Naive thymus-derived CD4-positive, alpha-beta T cell (primary cell): ENCODE measurements at places on chromosomes 11 and 22. TPM values are rescaled to one million over a fixed set of nuclear protein-coding genes. Genes with fewer than 3 reads are reported as not detected.

Gene MMP7
- not detected for total RNA-seq

GRCh38 chr11:47366020-47366490 lies 12.3 kb downstream of the SPI1 start:
- DNase-seq: no peak

DNA sequence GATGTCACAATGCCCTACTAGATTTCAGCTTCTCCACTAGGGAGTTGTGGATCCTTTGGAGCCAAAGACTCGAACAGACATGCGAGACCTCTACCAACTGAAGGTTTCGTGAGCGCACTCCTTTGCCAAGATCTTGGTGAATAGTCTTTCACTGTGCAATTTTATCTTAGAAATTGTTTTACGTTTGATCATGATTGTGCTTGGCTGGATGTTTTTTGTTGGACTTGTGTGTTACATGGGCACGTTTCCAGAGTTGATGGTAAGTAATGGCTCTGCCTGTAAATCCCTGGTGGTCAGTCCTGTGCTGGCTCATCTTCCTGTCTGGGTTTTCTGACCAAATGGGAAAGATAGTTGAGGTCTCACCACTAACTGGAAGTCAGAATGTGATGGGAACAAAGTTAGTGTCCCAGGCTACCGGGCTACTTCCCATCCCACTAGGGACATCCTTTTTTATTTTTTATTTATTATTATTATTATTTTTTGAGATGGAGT lies at the start of gene MISFA:
Gene MISFA (plus strand): TSS at position 51 of the 492 bp plus-strand sequence. CDS start 140 bp downstream, at position 191.
- DNase-seq: no peak

- DNase-seq: no peak
Measured at GRCh38 chr11:34653851-34654482, 33.1 kb downstream of the EHF start.

Gene SYCE3
- total RNA-seq: not detected

GRCh38 chr22:31867386-31868153 lies 76.8 kb upstream of the YWHAH start:
- no peak for DNase-seq

DNA sequence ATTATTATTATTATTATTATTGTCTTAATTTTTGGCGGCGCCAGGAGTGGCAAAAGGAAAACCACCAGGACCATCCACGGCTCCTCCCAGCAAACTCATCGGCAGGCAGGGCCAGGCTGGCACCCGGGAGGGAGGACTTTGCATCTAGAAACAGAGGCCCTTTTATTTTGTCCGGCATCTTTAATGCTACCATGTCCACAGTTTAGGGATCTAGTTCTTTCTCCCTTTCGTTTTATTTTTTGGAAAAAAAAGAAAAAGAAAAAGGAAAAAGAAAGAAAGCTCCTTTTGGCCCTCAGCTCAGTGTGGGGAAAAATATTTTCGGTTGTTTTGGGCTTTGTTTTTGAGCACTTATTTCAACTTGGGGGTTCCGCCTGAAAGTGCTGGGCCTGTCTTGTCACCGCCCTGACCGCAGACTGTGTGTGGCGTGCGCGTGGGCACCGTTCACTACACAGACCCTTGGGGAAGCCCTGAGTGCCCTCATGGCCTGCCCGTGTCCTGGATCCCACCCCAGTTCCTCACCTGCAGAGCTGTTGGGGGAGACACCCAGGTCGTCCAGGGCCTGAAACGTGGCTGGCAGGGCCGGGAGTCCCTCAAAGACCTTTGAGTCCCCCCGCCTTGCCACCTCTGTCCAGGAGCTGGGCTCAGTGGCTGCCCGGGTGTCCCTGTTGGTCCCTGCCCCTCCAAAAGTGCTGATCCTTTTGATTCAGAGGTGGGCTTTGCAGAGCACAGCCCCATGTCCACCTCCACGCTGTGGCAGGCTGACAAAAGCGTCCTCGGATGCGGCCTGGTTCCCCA lies 69.1 kb upstream of the PPARA start:
- no peak for DNase-seq

GRCh38 chr11:28104984-28105383 lies 3.0 kb downstream of the KIF18A start:
- DNase-seq: no peak

DNA sequence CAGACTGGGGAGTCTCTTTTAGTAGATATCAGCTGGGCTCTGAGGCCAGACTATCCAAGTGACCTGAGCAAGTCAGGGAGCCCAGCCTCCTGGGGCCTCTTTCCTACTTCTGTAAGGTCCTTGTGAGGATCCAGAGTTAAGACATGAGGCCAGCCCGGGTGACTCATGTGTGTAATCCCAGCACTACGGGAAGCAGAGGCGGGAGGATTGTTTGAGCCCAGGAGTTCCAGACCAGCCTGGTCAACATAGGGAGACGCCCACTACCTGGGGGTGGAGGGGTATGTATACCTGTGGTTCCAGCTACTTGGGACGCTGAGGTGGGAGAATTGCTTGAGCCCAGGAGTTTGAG lies 36.9 kb upstream of the POLA2 start:
- no peak for DNase-seq

Gene CENPM
- total RNA-seq: 8.1 TPM

GRCh38 chr22:42425337-42425988 lies 6.7 kb downstream of the NFAM1 start:
- DNase-seq: no peak

Gene OR52A1
- not detected for total RNA-seq

Gene MYH9
- total RNA-seq: 841 and 848 TPM in 2 replicates

- DNase-seq: no peak
Measured at GRCh38 chr11:14232652-14233051, 126.3 kb downstream of the RRAS2 start.

DNA sequence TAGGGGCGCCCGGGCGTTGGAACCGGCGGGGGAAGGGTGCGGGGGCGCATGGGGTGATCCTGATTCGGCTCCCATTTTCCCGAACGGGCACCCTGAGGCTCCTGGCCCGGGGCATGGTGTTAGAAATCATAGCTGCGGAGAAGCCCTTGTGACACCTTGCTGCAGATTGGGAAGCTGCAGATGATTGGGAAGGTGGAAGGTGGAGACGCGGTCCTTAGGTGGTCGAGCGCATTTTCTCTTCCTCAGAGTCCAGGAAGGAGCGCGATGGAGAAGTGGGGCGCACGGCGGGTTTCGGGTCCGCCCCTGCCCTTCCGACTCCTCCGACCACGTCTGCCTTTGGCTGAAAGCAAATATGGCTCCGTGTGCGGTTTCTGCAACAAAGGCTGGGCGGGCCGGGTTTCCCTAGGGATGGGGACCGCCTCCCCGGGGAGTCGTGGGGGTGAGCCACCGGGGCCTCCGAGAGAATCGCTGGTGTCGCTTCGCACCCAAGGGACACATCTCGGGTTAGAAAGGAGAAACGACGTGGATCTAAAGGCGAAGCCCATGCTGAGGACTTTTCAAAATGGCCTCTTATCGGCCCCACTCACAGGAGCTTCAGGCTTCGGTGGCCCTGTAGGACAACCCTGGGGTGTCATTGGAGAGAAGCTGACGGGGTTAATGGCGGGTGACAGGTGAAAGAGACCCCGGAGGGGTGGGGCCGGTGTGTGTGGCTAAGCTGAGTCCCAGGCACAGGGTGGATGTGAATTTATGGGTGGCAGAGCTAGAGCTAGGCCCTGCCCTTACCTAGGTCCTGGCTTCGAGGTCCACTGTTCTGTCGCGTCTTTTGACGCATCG lies 707 bp upstream of the FTH1 start:
- peak; percentile 43 for DNase-seq

DNA sequence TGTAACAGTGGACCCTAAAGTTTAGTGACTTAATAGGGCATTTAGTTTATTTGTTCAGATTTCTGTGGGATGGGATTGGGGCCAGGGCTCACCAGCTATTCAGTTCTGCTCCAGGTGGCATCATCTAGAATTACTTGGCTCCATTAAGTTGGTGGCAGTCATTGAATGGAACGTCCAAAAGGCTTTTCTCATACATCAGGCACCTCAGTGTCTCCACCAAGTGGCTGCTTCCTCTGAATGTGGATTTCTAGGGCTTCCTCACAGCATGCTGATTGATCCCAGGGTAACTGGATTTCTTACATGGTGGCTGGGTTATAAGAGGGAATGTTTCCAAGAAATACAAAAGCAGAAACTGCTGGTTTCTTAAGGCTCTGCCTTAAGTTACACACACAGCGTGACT lies 34.7 kb downstream of the USP47 start:
- DNase-seq: no peak

GRCh38 chr11:102883141-102883540 lies 8.4 kb upstream of the MMP12 start:
- no peak for DNase-seq

- no peak for DNase-seq
Measured at GRCh38 chr22:27203276-27203660, 545.9 kb downstream of the MIAT start.
